ENCODE measurements at places on chromosomes 11 and 22.

DNA sequence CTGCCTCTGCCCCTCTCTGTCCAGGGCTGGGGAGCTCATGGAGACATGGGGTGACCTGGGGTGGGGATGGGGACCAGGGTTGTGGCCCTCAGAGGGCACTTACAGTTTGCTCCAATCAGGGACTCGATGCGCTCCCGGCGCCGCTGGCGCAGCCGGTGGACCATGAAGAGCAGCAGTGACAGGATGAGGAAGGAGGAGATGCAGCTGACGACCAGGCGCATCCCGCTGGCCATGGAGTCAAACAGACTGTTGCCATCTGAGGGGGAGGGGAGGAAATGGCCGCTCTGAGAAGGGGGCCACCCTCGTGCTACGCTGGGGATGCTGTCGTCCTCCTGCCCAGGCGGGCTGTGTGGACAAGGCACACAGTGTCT is 80.5 kb downstream of the DGCR2 start:
- DNase-seq, result no peak

DNA sequence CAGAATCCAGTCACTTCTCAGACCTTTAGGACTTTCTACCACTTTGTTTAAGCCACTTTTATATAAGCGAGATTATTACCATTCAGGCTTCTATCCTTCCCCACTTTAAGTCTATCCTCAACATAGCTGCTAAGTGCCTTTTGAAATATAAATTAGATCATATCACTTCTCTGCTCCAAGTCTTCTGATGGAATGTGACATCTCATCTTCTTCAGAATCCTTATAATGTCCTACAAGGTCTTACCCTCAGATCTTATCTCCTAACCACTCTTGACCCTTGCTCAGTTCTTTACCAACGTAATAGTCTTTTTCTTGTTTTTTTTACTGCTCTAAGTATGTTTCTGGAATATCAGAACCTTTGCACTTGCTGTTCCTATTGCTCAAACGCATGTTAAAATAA is 188.7 kb downstream of the DYNC2H1 start:
- no peak for DNase-seq

DNA sequence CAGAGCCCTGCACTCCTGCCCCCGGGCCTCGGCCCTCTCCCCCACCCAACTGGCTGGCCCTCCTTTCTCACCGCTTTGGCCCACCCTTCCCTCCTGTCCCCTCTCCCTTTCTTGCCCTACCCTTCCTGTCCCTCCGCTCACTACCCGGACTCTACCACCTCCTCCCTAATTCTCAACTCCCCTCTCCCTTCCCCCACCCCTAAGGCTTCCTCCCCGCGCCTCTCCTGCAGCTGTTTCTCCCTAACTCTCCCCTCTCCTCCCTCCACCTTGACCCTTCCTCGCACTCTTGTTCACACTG is 421 bp downstream of the SLC15A3 start:
- DNase-seq, result no peak

DNA sequence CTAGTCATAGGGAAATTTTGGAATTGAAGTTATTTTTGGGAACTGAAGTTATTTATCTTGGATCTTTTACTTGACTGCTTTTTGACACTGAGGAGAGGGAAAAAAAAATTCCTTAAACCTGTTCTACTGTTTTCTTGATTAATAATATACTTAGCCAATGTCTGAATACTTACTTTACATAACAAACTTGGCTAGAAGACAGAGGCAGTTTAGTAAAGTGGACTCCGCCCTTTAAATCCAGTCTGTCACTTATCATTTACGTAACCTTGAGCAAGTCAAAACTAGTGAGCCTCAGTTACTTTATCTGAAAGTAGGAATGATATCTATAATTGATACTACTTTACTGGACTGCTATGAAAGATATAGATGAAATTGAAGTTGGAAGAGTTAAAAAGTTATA is 19.5 kb downstream of the CTSC start:
- DNase-seq, result no peak

DNA sequence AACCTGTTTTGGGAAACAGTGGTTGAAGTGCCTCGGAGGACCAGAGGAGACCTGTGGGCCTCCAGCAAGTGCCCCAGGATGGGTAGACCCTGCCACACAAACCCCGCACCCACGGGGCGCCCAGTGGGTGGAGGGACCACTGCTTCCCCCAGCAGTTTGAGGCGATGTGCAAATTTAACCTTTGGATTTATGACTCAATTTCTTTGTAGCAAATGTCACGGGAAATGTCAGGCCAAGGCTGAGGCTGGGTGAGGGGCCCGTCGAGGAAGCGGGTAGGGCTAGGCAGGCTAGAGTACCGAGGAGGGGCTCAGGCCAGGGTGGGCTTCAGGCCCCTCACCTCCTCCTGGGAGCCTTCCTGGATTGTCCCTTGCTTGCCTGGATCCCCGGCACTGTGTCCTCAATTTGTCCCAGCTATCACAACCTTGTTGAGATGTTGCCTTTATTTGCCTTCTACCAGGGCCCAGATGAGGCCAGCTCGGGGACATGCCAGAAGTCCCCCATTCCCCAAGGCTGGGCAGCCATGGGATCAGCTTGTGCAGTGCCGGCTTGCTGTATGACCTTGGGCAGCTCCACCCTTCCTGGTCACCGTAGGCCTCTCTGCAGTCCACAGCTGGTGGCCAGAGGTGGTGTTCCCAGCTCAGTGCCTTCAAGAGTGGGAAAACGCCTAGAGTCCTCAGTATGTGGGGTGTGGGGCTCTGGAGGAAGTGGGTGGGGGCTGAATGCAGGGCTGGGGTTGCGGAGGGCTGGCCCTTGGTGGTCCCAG is 39.5 kb upstream of the PRODH start:
- DNase-seq, result no peak

DNA sequence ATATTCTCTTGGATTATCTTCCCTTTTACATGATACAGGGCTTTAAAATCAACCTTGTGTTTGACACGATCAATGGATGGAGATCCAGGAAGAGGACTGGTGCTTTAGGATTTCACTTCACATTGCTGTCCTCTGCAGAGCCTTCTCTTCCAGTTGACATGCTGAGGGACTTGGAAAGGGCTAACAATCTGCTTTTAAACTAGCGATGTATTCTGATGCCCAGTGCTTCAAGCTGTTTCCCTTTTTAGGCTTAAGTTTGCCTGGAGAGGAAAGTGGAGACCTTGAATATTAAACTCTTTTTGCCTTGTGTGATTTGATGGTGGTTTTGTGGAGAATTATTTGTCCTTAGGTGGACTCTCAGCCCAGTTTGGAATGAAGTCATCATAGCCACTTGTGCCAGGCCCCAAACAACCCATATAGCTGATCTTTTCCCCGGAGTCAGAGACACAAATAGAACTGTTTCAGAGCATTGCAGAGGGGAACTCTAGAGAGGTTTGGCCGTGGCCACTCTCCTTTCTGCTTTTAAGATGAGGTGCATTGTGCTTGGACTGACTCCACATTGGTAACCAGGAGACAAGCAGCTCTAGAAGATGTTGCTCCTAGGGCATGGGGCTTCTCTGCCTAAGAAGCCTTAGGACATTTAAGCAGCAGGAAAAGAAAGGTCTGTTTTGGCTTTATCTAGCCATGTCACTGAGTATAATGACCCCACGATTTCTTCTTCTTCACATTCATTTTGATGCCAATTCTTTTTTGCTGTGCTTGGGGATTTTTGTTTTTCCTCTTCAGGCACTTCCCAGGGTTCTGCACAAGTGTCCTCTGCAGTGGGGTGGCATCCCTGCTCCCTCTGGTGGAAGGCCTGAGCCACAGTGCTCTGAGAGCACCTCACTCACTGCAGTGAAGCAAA is 152.8 kb downstream of the NCAM1 start:
- no peak for DNase-seq

GRCh38 chr22:38872172-38872830 is at the start of gene CBX6:
Gene CBX6 (minus strand): TSS chr22:38872216. CDS start chr22:38872190, 26 bp downstream.
- peak; percentile 61 for DNase-seq

DNA sequence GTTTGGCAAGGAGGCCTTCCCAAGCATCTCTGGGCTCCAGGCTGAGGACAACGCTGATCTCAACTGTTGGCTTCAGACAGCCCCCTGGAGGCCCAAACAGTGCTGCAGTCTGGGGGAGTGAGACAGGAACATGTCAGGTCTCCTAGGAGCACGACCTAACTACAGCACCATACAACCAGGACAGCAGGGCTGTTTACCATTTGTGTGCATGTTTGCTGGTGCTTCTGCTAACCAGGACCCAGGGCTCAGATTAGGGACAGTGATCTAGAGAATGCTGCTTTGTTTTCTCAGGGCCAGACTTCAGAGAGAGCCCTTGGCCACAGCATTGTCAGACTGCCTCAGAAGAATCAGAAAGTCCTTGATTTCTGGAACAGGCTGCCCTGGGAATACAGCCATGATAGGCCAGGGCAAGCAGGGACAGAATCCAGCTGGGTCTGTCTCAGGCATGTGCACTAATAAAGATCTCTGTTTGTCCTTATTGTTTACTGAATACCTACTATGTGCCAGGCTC is 126.5 kb downstream of the VPREB1 start:
- DNase-seq, result no peak

DNA sequence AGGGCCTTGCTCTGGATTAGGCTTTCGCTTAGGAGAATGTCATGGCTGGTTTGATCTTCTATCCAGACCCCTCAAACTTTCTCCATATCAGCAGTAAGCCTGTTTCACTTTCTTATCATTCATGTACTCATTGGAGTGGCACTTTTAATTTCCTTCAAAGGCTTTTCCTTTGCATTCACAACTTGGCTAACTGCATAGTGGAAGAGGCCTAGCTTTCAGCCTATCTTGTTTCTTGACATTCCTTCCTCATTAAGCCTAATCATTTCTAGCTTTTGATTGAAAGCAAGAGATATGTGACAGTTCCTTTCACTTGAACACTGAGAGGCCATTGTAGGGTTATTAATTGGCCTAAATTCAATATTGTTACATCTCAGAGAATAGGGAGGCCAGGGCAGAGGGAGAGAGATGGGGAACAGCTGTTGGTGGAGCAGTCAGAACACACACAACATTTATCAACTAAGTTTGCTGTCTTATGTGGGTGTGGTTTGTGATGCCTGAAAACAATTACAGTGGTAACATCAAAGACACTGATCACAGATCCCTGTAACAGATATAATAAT is 37.7 kb upstream of the APOBEC3A start:
- DNase-seq, result no peak
